ENCODE measurements at places on chromosomes 6 and 20. TPM values are rescaled to one million over a fixed set of nuclear protein-coding genes. Genes with fewer than 3 reads are reported as not detected.

Gene CDSN
- not detected for total RNA-seq

Gene TAGAP
- total RNA-seq: not detected

Gene RBPJL
- not detected for total RNA-seq

Gene RAET1G
- 9.7 TPM for total RNA-seq

Gene PTK7
- total RNA-seq: 5.1 TPM

Gene MUCL3
- total RNA-seq: 0.14 TPM

Measured in A549 treated with Hydrocortisone at 1 μM for 4 hours (cell line).